CD14-positive monocyte (primary cell): ENCODE measurements at places on chromosomes 3 and 15. TPM values are rescaled to one million over a fixed set of nuclear protein-coding genes. Genes with fewer than 3 reads are reported as not detected.

The C2CD4B gene
- polyA plus RNA-seq, result not detected

The AMOTL2 gene
- polyA plus RNA-seq, result 0.01 and 0.28 TPM in 2 replicates

The KCNH8 gene
- not detected for polyA plus RNA-seq

DNA sequence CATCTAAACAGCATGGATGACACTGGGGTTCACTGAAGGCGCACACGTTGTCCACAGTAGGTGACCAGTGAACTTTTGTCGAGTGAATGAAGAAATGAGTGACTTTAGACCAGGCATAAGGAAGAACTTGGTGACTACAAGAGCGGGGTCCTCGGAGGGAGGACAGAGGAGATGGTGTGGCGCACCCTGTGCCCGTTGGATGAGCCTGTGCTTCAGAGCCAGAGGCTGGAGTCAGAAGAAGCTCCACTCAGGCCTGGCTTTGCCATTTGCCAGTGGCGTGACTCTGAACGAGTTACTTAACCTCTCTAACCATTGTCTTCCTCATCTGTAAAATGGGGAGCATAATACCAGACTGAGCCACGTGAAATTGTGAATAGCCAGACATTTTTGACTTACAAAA is 42.2 kb downstream of the MUC4 start:
- H3K4me1 ChIP-seq, result no peaks in the 10 kb centered on the region
- no peak for DNase-seq
- H3K27ac ChIP-seq, result no peak overlapping the region
- H3K27me3 ChIP-seq, result no peaks in the 10 kb centered on the region

GRCh38 chr3:58646503-58646902 is 20.1 kb downstream of the FAM3D start:
- no peaks in the 10 kb centered on the region for H3K27me3 ChIP-seq
- H3K4me1 ChIP-seq, result no peaks in the 10 kb centered on the region
- no peaks in the 10 kb centered on the region for H3K36me3 ChIP-seq
- DNase-seq, result no peak
- no peak overlapping the region for H3K27ac ChIP-seq

- H3K4me3 ChIP-seq, result no peak overlapping the region
- H3K36me3 ChIP-seq, result no peaks in the 10 kb centered on the region
- no peaks in the 10 kb centered on the region for H3K27me3 ChIP-seq
These were observed 678.1 kb upstream of the CCDC54 start for GRCh38 chr3:106699122-106699521.

GRCh38 chr3:37922721-37923568 is 61.3 kb downstream of the CTDSPL start:
- H3K27me3 ChIP-seq, result no peaks in the 10 kb centered on the region
- H3K27ac ChIP-seq, result no peak overlapping the region
- no peak overlapping the region for H3K4me3 ChIP-seq
- peaks cover 6% of the 10 kb centered on the region for H3K4me1 ChIP-seq

DNA sequence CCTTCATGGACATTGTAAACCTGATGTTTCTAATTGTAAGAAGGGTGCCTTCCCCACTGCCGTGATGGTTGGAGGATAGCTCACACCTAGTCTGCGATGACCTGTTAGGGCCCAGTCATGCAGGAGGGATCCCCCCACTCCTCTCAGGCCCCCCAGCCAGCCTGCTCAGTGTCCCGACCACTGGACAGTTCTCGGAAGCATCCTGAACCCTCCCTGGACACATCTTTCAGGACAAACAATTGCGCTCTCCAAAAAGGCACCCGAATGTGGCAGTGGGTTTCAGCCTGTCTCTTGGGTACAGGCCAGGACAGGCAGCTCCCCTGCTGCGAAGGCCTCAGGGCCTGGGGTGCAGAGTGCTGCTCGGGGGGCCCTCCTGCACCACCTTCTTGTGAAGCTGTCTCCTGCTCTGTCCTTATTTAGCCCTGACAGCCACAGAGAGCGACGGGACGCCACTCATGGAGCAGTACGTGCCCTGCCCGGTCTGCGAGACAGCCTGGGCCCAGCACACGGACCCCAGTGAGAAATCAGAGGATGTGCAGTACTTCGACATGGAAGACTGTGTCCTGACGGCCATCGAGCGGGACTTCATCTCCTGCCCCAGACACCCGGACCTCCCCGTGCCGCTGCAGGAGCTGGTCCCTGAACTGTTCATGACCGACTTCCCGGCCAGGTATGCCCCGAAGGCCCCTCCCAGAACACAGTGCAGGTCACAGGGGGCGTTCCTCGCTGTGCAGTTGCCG is 132.3 kb downstream of the LRRK1 start:
- peaks cover under 1% of the 10 kb centered on the region for H3K4me1 ChIP-seq
- no peaks in the 10 kb centered on the region for H3K27me3 ChIP-seq
- H3K4me3 ChIP-seq, result no peak overlapping the region
- no peak overlapping the region for H3K27ac ChIP-seq

GRCh38 chr15:84929795-84930603 is 45.5 kb downstream of the SLC28A1 start:
- H3K4me1 ChIP-seq, result peaks cover 11% of the 10 kb centered on the region
- H3K27ac ChIP-seq, result no peak overlapping the region
- no peaks in the 10 kb centered on the region for H3K36me3 ChIP-seq
- H3K4me3 ChIP-seq, result no peak overlapping the region
- H3K27me3 ChIP-seq, result no peaks in the 10 kb centered on the region

DNA sequence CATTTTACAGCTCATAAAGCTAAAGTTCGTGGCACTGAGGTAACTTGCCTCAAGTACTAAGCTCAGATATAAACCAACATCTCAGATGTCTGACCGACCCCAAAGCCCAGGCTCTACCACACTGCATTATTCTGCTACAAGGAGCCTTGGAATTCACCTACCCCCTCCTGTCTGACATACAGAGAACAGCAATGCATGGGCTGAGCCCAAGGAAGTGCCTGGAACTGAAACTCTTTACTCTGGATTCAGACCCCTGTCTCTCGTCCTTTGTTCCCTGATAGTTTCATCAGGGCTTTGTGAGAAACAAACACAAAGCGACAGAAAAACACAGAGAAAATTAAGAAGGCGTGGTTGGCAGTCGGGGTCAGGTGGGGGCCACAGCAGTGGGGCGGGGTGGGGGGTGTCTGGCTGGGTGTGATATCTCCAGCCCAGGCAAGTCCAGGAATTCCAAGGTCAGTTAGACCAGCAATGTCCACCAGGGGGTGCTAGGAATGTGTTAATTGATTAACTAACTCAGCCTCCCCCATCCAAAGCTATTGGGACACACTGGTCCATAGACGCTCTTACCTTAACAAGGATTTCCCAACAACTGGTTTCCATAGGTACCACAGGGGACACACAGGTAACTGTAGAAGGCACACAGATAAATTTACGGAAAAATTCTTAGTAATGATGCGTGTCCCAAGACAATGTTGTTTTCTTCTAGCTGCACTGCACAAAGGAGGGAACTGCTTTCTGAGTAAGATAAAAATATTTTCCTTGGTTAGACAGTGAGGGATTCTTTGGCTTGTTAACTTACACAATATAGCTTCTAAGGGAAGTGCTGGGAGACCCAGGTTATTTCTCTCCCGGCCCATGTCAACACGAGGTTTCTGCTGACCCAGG is 18.8 kb upstream of the SSUH2 start:
- peak; percentile 24 for DNase-seq
- H3K4me3 ChIP-seq, result no peak overlapping the region
- no peaks in the 10 kb centered on the region for H3K36me3 ChIP-seq
- peaks cover 14% of the 10 kb centered on the region for H3K4me1 ChIP-seq
- H3K27me3 ChIP-seq, result no peaks in the 10 kb centered on the region

GRCh38 chr15:61064651-61065050 is 164.5 kb downstream of the RORA start:
- H3K27ac ChIP-seq, result no peak overlapping the region
- H3K27me3 ChIP-seq, result no peaks in the 10 kb centered on the region

- no peaks in the 10 kb centered on the region for H3K4me1 ChIP-seq
- no peak overlapping the region for H3K27ac ChIP-seq
- H3K27me3 ChIP-seq, result peaks cover 12% of the 10 kb centered on the region
- DNase-seq, result no peak
These were observed 9.2 kb upstream of the SLC6A1 start for GRCh38 chr3:10983219-10983916.

DNA sequence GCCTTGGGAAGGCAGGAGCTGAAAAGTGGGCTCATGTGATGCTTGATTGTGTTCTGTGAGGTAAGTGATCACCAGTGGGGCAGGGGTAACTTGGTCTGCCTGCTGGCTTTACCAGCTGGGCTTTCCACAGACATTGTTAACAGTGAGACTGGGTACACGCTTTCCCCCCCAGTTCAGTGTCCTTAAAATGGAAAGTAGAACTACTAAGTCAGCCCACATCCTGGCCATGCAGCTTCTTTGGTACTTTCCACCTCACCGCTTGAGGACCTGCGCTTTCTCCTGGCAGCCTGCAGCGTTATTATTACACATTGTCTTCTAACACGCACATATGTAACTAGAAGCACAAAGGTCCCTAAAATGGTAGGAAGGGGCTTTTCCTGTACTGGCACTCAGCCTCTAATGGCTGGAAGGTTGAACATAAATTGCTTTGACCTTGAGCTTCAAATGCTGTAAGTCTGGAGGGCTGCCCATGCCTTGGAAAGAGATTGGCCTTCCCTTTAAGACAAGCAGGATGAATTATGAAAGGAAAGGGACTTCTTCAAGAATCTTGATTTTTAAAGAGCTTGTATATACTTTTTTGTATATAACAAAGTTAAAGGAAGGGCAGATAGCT is 216.1 kb upstream of the ROPN1 start:
- no peak overlapping the region for H3K4me3 ChIP-seq
- H3K36me3 ChIP-seq, result no peaks in the 10 kb centered on the region
- H3K27me3 ChIP-seq, result no peaks in the 10 kb centered on the region
- H3K27ac ChIP-seq, result no peak overlapping the region

GRCh38 chr3:44100298-44100695 is 141.4 kb upstream of the TOPAZ1 start:
- no peak overlapping the region for H3K27ac ChIP-seq
- no peaks in the 10 kb centered on the region for H3K27me3 ChIP-seq
- no peak overlapping the region for H3K4me3 ChIP-seq
- DNase-seq, result no peak
- H3K36me3 ChIP-seq, result no peaks in the 10 kb centered on the region
